ENCODE measurements at places on chromosomes 1 and 21. TPM values are rescaled to one million over a fixed set of nuclear protein-coding genes. Genes with fewer than 3 reads are reported as not detected.

DNA sequence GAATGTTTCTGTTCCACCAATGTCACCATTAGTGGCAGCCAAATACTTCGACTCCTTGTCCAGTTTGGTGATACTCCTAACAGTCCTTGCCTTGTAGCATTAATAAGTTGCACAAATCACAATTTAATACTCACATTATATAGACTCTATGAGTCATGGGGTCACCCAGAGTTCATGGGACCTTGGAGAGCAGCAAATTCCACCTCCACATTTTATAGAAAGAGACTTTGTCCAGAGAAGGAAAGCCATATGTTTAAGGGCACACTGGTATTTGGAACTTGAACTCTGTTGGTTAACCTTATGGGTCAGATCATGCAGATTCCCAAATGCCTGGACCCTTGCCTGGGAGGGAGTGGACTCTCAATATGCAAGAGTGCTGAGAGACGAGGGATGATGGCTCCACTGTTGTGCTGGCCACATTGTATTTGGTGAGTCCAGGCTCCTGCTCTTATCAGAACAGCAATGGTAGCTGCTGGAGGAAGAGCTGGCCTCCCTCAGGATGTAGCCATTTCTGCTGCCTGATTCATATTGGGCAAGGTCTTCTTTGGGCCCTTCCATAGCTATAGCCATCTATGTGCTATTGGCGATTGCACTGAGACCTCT lies 30.6 kb downstream of the DNAJC6 start:
- no peaks in the 10 kb centered on the region for H3K36me3 ChIP-seq
- DNase-seq = no peak
- H3K27ac ChIP-seq = no peak overlapping the region
- no peaks in the 10 kb centered on the region for H3K27me3 ChIP-seq

DNA sequence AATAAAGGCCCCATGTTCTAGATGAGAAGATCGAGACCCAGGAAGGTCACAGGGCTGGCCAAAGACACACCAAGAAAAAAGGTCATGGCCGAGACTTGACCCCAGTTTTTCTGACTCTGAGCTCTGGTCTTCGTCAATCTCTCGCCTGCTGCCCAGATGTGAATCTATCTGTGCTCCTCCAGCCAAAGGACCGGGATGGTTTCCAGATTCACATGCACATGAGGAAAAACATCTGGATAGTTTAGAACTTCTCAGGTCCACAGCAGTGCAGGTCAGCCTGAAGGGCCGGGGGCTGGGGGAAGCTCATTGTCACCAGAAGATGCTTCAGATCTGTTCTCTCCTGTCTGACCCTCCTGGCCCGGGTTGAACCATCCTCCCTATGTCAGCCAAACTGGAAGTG lies 49.0 kb downstream of the KCNN3 start:
- no peaks in the 10 kb centered on the region for H3K36me3 ChIP-seq
- H3K27me3 ChIP-seq = no peaks in the 10 kb centered on the region
- 0 out of 2 replicates have a peak, but pooled peaks cover 2% of the 10 kb centered on the region for H3K4me1 ChIP-seq
- H3K4me3 ChIP-seq = no peak overlapping the region
- no peak overlapping the region for H3K27ac ChIP-seq

- no peaks in the 10 kb centered on the region for H3K4me1 ChIP-seq
- H3K27me3 ChIP-seq = no peaks in the 10 kb centered on the region
- no peak overlapping the region for H3K27ac ChIP-seq
- H3K4me3 ChIP-seq = no peak overlapping the region
- no peak for DNase-seq
Observed at GRCh38 chr1:171805395-171806115, 24.1 kb downstream of the METTL13 start.

GRCh38 chr1:23564529-23565122 lies 5.3 kb upstream of the ID3 start:
- H3K27ac ChIP-seq = no peak overlapping the region
- no peak for DNase-seq
- H3K4me1 ChIP-seq = peaks cover 16% of the 10 kb centered on the region
- no peaks in the 10 kb centered on the region for H3K36me3 ChIP-seq

CCDC30 gene
- 1.8 TPM for total RNA-seq

S100A7 gene
- total RNA-seq = not detected

KCNQ4 gene
- total RNA-seq = 3.5 TPM

KIRREL1 gene
- 41.8 TPM for total RNA-seq
